NAMALWA (cell line): ENCODE measurements at places on chromosomes 3 and 15.
A peak's percentile ranks its signal among the peaks of the same experiment; 100 is the strongest.

GRCh38 chr3:39460677-39461076 is 6.8 kb upstream of the MOBP start:
- no peak for DNase-seq

- DNase-seq: no peak
Observed at GRCh38 chr15:41895491-41895890, 1.6 kb upstream of the SPTBN5 start.

DNA sequence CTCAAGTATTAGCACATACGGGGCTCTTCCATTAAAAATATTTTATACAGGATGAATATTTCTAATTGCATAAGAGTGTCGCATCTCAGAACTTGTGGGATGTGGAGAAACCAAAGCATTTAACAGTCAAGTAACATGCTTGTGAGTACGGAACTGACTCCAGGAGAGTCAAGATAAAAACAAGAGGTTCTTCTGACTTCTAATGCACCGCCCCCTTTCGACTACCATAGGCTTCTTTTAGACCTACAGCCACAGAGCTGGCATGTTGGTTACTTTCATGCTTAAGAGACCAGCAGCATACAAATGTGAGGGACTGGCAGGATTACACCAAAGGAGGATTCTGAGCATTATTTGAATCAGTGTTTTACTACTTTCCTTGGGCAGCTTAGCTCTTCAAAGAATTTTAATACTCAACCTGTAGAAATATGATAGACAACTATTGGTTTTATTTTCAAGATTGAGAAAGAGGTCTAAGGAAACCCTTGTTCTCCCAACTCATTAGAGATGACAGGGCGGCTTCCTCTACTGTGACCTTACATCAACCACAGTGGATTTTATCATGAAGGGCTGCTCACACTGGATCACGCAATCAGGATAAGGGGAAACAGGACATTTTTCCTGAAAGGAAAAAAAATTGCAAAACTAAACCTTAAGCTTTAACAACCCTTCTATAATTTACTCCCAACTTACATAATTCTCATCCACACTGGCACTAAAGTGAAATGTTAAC is 14.0 kb downstream of the ETV5 start:
- no peak for DNase-seq

DNA sequence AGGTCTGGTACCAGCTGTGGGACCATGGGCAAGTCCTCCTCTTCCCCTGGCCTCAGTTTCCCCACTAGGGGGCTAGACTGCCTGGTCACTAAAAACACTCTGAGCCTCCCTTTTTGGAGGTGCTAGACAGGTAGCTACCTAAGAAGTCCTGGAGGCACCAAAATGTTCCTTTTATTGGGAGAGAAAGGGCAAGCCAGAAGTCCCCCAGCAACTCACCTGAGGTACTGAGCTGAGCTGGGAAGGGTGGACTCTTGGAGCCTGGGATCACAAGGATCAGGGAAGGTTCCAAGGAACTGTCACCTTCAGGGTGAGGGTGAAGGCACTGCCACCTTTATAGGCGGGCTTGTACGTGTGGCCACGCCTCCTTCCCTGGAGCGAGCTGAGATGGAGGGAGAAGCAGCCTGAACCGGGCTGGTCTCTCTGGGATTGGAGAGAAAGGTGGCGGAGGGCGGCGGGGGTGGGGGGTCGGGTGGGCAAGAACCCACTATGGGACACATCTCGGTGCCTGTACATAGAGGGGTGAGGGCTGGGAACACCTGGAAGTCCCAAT is at the start of gene CYP1A1:
CYP1A1 (minus strand) TSS at position 304 of the 550 bp plus-strand sequence. CDS start 2,431 bp downstream, outside the sequence.
- DNase-seq: no peak

DNA sequence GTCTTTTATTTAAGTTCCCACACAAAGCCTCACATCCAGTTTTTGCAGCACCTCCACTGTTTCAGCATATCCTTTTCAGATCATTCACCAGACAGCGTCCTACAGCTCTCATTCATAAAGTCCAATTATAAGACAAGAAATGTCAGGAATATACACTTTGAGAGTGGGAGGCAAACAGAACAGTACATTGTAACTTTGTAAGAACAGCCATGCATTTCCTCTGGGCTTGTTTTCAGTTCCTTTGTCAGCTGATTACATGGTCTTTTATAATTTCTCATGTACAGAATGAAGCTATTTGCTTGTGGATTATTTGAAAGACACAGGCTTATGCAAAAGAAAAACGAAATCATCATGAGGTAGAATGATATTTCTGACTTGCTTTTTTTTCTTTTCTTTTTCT is 85.7 kb downstream of the SOX2 start:
- no peak for DNase-seq

- no peak for DNase-seq
Observed at GRCh38 chr3:122603056-122603455, 25.6 kb downstream of the PARP15 start.

DNA sequence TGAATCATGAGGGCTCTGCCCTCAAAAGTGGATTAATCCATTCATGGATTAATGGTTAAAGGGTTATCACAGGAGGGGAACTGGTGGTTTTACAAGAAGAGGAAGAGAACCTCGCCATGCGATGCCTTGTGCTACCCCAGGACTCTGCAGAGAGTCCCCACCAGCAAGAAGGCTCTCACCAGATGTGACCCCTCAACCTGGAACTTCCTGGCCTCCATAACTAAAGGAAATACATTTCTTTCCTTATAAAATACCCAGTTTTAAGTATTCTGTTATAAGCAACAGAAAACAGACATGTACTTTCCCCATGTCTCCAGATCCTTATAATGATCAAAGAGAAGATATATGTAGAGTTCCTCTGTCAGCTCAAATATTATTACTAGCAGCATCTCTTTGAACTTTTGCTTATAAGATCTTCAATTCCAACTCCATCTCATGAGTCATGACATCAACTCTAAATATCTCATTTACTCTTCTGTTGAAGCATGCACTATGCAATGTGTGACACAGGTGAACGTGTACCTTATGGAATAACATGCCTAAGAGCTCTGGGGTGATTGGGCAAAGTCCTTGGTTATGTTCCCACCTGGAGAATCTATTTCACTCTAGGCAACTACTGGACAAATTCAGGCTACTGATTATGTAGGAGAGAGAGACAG is 37.5 kb upstream of the ZBTB38 start:
- DNase-seq: no peak

DNA sequence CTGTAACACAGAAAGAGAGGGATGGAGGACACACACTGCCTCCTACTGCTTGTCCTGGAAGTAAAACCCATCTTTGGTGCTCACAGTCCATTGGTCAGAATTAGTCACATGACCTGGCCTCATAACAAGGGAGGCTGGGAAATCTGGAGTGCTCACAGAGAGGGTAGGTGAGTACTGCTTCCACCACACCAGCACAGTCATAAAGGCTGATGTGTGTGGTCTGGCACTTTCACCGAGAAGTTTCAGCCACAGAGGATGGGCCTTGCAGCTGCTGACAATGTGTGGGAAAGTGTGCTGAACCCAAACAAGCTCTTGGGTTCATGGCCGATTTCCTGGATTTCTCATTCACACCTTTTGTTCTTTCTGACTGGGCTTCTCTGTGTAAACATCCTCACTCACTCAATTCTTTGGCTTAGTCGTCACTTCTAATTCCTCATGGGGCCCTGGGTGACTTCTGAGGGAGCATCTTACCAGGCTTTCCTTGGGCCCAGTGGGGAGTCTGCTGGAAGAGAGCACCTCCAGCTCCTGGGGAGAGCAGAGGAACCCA is 100.7 kb downstream of the ASB7 start:
- DNase-seq: peak; percentile 19

- DNase-seq: no peak
Observed at GRCh38 chr15:96411056-96412031, 80.8 kb downstream of the NR2F2 start.

- no peak for DNase-seq
Observed at GRCh38 chr3:122918576-122919290, 108.8 kb downstream of the SEMA5B start.

- DNase-seq: no peak
Observed at GRCh38 chr15:88802991-88803240, 320 bp upstream of the ACAN start.

DNA sequence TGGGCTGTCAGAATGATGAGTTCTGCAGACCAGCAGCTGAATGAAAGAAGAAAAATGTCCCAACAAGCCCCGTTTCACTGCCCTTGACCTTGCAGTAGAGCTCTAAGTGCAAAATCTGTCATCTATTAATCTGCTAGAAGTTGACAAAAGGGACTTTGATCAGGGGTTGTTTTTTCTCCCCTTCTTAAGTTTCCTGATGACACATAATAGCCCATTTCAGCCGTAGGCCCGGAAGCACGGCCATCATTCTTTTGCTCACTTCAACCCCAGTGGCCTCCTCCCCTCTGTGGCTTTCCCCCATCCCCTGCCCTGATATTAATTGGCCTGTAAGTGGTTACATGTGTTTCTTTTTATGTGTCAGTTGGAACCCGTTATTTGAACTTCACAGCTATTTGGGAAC is 298.9 kb downstream of the RPLP1 start:
- DNase-seq: no peak

GRCh38 chr15:51621936-51622603 is 501 bp downstream of the DMXL2 start:
- DNase-seq: peak; percentile 75

- no peak for DNase-seq
Observed at GRCh38 chr3:166455744-166456143, 618.5 kb upstream of the BCHE start.

DNA sequence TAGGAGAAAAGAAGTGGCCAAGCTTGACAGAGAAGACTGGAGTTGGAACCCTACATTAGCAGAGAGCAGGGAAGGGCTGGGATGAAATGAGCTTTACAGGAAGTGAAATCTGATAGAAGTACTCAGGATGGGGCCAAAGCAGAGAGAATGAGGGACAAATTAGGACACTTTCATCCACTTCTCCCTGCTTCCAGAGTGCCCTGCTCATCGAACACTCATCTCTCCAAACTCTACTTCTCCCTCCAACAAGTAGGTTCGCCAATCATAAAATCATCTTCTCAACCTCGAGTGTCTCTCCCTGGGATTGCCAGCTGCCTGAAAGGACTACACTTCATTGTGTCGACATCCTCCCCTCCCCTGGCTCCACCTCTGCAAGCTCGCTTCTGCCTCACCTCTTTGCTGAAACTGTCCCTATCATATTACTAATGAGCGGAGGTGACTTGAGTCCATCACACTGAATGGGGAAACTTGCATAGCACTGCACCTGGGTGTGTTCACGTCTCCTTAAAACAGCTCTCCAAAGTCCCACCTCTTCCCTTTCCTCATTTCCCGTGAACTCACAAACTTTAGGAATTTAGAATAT is 365.8 kb downstream of the FOXP1 start:
- no peak for DNase-seq

DNA sequence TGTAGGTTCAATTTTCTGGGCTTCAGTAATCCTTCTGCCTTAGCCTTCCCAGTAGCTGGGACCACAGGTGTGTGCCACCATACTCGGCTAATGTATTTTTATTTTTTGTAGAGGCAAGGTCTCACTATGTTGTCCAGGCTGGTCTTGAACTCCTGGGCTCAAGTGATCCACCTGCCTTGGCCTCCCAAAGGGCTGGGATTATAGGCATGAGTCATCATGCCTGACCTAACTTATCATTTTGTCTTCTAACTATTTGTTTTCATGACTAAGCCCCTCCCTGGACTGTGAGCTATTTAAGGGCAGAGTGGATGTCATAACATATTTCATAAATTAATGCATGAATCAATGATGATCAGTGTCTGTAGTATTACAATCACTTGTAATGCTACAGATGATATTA is 56.1 kb upstream of the PIAS1 start:
- no peak for DNase-seq

GRCh38 chr3:189123595-189124387 is 48.0 kb upstream of the TPRG1 start:
- DNase-seq: no peak

GRCh38 chr3:168888781-168889180 is 774.7 kb downstream of the MECOM start:
- DNase-seq: no peak

DNA sequence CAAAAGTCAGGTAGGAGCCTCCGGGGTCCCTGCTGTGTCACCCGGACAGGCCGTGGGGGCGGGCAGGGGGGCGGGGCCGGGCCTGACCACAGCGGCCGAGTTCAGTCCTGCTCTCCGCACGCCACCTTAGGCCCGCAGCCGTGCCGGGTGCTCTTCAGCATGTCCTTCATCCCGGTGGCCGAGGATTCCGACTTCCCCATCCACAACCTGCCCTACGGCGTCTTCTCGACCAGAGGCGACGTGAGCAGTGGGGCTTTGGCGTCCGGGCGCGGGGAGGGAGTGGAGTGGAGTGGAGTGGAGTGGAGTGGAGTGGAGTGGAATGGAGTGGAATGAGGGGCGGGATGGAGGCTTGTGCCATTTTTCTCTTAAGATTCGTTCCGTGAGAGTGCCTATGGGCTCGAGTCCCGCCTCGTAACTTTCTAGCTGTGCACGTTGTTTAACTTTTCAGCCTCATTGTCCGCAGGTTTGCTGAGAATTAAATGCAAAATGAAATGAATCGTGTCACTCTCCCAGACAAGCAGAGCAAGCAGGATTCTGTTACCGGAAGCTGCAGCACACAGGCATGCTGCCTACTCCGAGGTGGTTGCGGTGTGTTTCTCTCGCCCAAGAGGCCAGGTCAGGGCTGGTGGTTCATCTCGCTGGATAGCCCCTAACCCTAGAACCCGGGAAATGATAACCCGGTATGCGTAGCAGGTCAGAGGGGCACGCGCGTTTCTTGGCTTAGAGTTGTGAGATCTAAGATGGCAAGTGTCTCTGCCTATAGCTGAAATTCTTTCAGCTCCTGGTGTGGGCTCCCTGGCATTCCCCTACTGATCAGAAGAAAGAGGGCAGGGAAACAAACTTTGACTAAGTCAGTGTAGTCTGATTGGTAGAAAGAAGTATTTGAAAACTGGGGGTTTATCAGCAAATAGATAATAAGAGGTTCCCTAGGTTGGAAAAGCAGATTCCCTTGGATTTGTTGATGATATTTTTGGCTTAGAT is at the start of gene FAH:
FAH (plus strand) TSS at position 104 of the 981 bp plus-strand sequence; CDS start at position 160, 56 bp downstream.
- DNase-seq: peak; percentile 70

DNA sequence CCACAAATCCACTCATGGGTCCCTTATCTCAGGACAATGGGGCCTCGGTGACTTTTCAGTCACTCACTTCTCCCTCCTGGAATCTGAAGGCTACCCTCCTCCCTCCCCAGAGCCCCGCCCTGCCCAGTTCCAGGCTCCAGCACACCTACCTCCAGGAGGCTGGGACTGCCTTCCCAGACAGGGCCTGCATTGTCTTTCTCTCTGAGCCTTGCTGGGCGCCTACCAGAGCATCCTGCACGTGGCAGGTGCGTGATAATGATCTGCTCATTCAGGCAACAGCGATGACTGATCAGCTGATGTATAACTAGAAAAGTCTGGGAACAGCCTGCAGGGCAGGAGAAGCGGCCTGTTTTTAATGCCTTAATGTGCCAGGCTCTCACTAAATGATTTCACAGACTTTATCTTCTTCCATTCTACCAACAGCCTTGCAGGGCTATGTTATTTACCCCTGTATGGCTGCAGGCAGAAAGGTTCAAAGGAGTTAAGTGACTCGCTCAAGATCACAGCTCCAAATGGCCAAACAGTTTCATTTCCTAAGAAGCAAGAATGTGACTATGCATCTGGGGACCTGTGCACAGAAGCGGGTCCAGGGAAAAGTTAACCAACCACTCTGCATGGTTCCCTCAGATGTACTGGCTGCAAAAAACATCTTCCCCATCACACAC is 6.3 kb downstream of the ADAMTS17 start:
- DNase-seq: no peak
